Right hindlimb (tissue), 1 donor: ENCODE measurements at places on chromosomes 12 and 14.

DNA sequence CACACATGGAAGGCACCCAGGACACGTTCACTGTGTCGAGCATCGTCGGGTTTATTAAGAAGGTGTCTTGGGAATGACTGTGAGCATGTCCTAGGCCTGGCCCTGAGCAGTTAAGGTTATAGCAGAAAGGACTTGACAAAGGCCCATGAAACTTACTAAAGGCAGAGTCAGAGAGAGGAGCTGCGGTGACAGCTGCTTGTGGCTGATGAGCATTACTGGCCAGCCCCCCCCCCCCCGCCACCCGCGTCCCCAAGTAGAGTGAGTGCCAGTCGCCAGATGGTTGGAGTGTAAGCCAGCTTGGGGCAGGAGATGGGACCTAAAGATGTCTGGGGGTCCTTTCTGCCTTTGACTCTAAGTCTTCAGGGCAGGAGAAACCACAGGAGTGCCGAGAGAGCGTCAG lies 169.9 kb downstream of the TSPAN9 start:
- DNase-seq = no peak

DNA sequence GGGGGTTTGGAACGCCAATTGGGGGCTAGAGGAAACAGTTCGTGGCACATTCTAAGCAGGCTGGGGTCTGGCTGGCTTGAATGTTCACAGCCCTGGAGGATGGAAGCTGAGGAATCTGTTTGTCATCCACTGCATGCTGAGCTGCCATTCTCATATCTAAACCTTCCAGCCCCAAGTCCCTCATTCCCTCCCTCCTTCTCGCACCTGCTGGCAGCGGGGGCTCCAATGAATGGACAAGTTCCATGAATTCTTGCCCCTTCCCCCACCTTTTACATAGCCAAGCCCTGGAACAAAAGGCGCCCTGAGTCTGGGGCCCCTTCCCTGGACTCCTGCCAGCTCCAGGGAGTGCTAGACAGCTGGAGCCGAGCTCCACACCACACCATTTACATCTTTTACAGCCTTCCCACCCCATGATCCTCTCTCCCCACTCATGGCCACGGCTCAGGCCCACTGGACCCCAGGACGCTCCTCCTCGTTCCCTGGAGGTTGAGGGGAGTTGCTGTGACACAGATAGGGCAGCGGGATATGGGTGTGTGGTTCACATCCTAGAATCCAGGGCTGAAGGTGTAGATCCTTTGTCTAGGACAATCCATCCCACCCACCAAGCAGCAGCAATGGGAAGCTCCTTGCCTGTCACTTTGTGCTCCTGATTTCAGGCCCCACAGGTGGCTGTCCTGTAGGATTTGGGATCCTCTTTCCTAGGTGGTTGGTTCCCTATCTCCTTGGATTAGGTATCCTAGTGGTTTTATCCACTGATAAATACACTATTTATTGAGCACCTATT lies 21.7 kb upstream of the VRTN start:
- peak; percentile 64 for DNase-seq

GRCh38 chr12:53805791-53806190 lies 54.0 kb upstream of the CISTR start:
- no peak for DNase-seq

DNA sequence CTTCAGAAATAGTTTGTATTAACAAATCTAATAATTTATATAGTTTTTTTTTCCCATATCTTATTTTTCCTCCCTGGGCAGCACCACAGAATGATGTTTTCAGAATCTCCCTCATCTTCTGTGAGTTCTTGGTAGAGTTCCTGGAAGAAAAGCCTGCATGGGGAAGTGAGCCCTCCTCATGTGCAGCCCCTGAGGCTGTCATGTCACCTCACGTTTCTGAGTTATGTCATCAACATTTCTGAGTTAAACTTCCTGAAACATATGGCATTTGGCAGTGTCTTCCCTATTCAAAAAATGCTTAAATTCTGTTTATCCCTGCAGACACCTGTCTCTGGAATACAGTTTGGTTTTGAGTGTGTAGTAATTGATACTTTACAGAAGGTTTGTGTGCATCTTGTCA lies 979.0 kb downstream of the TMEM121 start:
- DNase-seq = no peak
